T follicular helper cell (primary cell): ENCODE measurements at places on chromosomes 2 and 18.

DNA sequence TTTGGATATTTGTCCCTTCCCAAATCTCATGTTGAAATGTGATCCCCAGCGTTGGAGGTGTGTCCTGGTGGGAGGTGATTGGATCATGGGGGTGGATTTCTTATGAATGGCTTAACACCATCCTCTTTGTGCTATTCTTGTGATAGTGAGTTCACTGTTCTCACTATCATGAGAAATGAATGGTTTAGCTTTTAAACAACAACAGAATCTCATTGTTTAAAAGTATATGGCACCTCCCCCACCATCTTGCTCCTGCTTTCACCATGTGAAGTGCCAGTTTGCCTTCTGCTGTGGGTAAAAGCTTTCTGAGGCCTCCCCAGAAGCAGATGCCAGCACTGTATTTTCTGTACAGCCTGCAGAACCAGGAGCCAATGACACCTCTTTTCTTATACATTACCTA lies 38.1 kb downstream of the KIAA1328 start:
- DNase-seq, result no peak

GRCh38 chr2:233807215-233807865 lies 29.2 kb downstream of the MROH2A start:
- no peak for DNase-seq

DNA sequence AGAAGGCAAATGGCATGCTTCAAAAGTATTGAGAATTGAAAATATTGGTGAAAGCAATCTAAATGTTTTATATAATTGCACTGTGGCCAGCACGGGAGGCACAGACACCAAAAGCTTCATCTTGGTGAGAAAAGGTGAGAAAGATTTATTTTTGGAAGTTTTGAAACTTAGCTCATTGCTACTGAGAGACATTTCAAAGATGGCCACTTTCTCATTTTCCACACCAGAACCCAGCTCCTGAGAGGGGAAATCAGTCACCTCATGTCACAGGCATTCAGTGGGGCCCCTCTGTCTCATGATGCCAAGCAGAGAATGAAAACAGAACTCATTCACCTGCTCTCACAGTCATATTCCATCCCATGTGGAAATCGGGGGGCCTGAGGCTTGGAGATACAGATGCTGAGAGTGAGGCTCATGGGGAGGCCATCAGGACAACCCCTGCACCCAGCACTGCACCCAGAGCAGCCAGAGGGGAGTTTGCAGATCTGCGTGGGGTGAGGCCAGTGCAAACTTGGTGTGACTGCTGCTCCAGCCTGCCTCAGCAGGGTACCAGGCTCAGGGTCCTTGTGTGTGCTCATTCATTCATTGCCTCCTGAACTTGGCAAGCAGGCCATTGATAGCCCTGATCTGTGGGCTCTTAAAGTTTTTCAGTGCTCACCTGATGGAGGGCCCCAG lies 31.4 kb downstream of the IL18R1 start:
- no peak for DNase-seq

DNA sequence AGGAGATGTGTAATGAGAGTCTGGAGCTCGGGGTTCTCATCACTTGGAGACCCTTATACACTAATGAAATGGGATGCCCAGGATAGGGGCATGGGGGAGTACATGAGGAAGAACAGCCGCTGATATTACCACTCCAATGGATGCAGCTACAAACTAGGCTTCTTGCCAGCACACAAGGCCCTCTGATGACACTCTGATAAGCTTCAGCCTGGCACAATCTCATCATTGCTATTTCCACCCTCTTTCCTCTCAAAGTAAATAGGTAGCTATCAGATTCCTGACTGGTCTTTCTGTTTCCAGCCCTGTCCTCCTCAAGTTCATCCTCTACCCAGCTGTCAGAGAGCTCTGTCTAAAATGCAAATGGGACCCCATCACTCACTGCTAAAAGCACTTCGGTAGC lies 103.0 kb downstream of the GPR39 start:
- DNase-seq, result no peak
